ENCODE measurements at places on chromosomes 12 and 14.
A peak's percentile ranks its signal among the peaks of the same experiment; 100 is the strongest.

GRCh38 chr12:45278447-45278846 lies 62.6 kb downstream of the ANO6 start:
- no peak for DNase-seq

DNA sequence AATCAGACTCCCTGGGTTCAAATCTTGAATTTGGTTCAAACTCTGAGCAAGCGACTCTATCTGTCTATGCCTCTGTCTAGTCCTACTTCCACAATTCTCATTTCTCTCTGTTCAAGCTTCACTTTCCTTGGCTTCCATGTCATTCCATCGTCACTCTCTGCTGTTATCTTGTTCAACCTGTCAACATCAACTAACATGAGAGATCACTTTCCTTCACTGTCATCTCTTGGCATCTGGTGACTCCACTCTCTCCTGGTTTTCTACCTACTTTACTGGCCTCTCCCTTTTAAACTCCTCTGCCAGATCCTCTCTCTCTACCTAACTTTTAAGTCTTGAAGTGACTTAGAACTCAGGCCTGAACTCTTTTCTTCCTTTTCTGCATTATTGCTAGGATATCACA lies 240.2 kb downstream of the BCAT1 start:
- no peak for DNase-seq

DNA sequence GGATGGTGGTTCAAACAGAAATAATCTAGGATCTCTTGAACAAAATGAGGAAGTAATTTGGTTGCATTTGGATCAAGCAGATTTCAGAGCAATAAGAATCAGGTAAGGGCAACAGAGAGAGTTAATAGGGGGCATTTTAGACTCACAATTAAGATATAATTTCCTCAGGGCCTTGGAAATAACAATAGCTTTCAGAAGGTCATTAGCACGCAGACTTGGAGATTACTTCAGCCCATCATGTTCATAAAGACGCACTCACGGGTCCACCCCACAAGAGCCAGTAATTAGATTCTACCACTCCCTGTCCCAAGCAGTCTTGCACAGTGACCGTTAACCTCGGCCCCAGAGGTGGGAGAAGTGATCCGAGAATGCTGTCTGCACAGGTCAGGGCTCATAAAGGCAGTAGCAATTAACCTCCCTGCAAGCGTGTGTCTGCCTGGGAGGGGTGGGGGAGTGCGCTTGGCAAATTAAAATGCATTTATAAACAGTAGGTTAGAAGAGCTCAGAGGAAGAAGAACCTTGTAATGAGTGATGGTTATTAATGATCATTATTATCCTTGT lies 125.7 kb upstream of the CCDC196 start:
- no peak for DNase-seq

GRCh38 chr12:127657036-127657435 lies 609.9 kb upstream of the TMEM132C start:
- no peak for DNase-seq

- DNase-seq = no peak
These were observed 1.2 kb downstream of the ABHD4 start for GRCh38 chr14:22599349-22599748.

GRCh38 chr12:69154585-69155363 lies 84.6 kb upstream of the CPSF6 start:
- DNase-seq = peak; percentile 54
